ENCODE measurements at places on chromosomes 1 and 21.

DNA sequence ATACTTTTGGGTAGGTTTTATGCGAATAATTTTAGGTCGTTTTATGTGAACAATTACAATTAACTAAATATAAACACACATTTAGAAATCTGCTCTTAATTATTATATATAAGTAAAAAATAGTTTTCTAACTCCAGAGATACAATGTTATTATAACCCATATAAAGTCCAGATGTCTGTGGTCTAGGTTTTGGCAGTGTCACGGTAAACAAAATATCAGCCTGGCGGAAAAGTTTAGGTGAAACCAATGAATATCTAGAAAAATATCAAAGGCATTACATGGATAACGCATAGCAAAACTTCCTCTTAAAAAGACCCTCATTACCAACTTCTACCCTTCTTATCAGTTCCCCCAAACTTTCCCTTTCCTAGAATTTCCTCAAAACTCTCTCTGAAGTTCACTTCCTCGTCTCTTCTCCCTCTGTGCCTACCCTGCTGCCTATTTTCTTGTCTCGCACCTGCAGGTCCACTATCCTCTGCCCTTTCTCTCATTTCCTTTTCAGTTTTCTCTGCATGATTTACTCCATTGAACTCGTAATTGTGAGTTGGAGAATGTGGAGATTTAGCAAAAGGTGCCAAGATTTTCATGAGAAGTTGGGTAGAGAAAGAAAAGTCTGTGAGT lies 21.8 kb downstream of the VTCN1 start:
- DNase-seq = no peak

DNA sequence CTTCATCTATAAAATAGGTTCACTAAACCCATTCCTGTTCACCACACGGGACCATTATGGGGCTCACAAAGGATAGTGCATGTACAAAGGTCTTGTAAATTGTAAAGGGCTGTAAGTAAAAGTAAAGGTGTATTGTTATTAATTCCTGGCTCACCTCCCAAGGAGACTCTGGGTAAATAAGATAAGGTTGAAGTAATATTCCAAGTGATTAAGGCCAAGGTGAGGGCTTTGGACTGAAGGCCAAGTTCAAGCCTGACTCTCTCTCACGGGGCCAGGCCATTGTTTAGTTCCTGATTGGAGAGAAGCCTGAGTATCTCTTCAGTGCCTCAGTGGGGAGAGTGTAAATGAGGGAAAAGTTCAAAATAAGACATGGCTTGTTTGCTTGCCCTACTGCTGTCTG lies 19.5 kb upstream of the ZFYVE9 start:
- no peak for DNase-seq

- no peak for DNase-seq
Observed at GRCh38 chr1:243890576-243890975, 40.5 kb upstream of the AKT3 start.

GRCh38 chr1:10082785-10083479 lies 50.2 kb downstream of the UBE4B start:
- DNase-seq = no peak

GRCh38 chr1:29237129-29237821 lies 953 bp downstream of the PTPRU start:
- peak; percentile 46 for DNase-seq

Measured in hindlimb muscle (tissue), 1 donor.